ENCODE measurements at places on chromosomes 16 and 17.

DNA sequence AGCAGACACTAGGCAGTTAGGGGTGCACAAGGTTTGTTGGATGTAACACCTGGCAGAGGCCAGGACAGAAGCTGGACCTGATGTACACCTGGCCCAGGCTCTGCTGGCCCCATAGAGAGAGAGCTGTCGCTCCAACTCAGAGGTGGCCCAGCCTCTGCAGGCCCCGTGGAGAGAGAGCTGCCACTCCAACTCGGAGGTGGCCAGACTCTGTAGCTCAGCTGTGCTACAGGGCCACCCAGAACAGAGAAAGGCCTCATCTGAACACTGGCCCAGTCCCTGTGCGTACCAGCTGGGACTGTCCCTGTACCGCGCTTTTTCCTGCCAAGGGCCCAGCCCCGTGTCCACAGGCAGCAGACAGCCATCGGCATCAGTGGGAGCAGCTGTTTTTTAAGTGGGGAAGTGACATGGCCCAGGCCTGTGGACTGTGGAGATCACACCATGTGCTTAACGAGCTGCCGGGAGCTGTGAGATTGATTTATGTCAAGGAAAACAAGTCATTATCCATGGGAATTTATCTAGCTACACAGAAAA, 176.4 kb upstream of the CHMP6 start:
- no peak for DNase-seq

DNA sequence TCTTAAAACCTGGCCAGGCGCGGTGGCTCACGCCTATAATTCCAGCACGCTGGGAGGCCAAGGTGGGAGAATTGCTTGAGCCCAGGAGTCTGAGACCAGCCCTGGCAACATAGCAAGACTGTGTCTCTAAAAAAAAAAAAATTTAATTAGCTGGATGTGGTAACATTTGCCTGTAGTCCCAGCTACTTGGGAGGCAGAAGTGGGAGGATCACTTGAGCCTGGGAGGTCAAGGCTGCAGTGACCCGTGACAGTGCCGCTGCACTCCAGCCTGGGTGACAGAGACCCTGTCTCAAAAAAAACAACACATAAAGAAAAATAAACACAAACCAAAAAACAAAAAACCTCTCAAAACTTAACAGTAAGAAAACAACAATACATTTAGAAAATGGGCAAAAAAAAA, 106.3 kb downstream of the SMG6 start:
- DNase-seq: no peak

DNA sequence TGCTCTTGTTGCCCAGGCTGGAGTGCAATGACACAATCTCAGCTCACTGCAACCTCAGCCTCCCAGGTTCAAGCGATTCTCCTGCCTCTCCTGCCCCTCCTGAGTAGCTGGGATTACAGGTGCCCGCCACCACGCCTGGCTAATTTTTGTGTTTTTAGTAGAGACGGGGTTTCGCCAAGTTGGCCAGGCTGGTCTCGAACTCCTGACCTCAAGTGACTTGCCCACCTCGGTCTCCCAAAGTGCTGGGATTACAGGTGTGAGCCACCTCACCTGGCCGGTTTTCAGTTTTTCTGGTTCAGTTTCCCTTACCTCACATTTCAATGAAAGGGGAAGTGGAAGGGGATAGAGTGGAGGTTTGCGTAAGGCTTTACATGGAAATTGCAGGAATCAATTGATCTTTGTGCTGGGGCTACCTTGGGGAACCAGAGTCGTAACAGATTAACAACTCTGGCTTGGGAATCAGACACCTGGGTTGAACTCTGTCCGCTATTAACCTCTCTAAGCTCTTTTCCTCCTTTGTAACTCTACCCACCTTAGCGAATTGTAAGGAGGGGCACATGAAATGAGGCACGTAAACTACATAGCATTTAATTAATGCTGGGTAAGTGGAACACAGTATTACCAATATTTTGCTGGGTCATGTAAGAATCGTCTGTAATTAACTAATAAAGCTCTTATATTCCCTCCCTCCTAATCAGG, 3.2 kb downstream of the MPV17L start:
- no peak for DNase-seq

- DNase-seq: no peak
Observed at GRCh38 chr17:32697728-32698625, 178.9 kb downstream of the MYO1D start.

DNA sequence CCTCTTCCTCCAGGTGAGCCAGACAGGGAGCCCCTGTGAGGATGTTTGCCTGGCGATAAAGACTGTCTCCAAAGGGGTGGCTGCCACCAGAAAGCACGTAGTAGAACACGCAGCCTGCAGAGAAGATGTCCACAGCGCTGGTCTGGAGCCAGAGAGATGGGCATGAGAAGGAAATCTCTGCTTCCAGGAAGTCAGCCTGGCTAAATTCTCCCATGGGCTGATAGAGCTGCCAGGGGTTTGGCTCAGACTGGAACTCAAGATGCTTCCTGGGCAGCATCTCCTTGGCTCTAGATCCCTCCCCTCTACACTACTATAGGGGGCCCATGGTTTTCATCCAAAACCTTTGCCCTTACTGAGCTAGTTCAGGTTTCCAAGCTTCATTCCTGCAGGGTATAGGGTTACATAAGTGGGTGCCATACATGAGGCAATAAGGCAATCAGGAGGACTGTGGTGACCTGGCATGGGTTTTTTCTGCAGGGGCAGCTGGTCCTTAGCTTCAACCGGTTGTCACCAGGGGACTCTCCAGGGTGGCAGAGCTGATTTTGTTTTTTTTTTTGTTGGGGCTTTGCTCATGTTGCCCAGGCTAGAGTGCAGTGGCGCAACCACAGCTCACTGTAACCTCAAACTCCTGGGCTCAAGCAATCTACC, 13.6 kb downstream of the PLK1 start:
- DNase-seq: no peak

DNA sequence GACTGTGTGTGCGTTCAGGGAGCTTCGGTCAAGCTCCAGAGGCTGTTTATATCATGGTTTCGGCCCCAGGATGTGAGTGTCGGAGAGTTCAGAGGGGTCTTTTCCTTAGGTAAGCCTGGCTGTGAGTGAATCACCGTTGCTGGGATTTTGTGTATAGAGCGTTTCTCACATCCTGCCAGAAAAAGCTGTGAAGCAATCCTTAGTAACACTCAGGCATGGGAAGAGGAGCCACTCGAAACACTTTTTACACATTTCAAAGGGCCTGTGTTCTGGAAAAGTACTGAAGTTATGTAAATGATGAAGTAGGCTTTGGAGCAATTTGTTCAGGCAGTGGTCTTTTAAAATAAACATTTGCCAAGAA, 662 bp downstream of the PGS1 start:
- no peak for DNase-seq

DNA sequence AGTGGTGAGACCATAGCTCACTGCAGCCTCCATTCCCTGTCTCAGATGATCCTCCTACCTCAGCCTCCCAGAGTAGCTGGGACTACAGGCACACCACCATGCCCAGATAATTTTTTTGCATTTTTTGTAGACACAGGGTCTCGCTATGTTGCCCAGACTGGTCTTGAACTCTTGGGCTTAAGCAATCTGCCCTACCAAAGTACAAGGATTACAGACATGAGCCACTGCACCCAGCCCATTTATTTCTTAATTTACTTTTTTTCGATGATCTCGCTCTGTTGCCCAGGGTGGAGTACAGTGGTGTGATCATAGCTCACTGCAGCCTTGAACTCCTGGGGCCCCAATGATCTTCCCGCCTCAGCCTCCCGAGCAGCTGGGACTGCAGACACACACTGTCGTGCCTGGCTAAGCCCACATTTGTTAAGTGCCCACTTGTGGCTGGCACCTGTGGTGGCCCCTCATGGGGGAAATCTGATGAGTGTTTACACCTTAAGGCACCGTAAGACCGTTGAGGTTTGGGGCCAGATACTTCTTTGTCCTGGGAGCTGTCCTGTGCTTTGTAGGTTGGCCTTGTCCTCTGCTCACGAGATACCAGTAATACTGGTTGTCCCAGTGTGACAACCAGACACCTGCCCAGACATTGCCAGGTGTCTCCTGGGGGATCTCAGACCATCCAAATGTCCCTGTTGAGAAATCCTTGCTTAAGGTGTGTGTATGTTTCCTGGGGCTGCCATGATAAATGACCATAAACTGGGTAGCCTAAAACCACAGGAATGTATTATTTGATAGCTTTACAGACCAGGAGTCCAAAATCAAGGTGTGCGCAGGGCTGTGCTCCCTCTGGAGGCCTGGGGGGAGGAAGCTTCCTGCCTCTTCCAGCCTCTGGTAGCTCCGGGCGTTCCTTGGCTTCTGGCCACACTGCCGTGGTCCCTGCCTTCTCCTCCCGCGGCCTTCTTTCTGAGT, 141.4 kb upstream of the GSE1 start:
- DNase-seq: no peak

GRCh38 chr16:77165006-77165405, 26.0 kb upstream of the MON1B start:
- DNase-seq: no peak

GRCh38 chr16:57475711-57476339, 10.5 kb downstream of the DOK4 start:
- no peak for DNase-seq

GRCh38 chr17:72425133-72425793, 304.4 kb downstream of the SOX9 start:
- no peak for DNase-seq

DNA sequence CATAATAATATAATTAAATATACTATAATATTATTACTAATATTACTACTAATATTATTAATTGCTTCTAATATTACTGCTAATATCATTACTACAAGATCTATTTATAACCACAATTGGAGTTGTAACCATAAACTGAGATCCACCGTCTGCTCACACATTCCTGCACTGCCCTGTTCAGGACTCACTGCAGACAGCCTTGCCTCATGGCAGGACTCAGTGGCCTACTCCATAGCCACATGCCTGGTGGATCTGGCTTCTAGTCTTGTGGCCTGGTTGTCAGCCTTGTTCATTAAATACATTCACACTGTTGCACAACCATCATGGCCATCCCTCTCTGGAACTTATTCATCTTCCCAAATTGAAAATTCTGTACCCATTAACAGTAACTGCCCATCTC, 48.0 kb downstream of the SRL start:
- DNase-seq: no peak

GRCh38 chr17:70407506-70407905, 238.2 kb downstream of the KCNJ2 start:
- no peak for DNase-seq

DNA sequence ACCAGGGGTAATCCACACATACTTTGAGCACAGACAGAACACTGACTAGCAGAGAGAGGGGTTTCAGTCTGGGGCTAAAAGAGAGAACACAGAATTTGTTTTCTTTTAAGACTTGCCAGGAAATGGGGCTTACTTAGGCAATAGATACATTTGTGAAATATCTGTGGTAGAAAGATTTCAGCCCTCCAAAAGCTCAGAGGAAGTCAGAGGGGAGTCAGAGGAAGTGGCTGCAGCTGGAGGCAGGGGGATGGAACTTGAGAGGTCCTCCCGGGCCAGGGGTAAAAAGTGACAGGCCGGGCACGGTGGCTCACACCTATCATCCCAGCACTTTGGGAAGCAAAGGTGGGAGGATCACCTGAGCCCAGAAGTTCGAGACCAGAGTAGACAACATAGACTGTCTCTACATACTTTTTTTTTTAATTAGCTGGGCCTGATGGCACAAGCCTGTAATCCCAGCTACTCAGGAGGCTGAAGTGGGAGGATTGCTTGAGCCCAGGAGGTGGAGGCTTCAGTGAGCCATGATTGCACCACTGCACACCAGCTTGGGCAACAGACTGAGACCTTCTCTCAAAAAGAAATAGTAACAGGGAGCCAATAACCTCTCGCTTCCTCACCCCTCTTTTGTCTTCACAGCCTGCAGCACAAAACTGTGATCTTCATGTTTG, 49.9 kb downstream of the NLRC5 start:
- DNase-seq: no peak

- no peak for DNase-seq
Observed at GRCh38 chr17:77256710-77257109, 115.9 kb downstream of the SEC14L1 start.

- no peak for DNase-seq
Observed at GRCh38 chr17:59331929-59332748, 684 bp downstream of the YPEL2 start.

- DNase-seq: no peak
Observed at GRCh38 chr16:15610369-15610871, 32.5 kb downstream of the MARF1 start.

DNA sequence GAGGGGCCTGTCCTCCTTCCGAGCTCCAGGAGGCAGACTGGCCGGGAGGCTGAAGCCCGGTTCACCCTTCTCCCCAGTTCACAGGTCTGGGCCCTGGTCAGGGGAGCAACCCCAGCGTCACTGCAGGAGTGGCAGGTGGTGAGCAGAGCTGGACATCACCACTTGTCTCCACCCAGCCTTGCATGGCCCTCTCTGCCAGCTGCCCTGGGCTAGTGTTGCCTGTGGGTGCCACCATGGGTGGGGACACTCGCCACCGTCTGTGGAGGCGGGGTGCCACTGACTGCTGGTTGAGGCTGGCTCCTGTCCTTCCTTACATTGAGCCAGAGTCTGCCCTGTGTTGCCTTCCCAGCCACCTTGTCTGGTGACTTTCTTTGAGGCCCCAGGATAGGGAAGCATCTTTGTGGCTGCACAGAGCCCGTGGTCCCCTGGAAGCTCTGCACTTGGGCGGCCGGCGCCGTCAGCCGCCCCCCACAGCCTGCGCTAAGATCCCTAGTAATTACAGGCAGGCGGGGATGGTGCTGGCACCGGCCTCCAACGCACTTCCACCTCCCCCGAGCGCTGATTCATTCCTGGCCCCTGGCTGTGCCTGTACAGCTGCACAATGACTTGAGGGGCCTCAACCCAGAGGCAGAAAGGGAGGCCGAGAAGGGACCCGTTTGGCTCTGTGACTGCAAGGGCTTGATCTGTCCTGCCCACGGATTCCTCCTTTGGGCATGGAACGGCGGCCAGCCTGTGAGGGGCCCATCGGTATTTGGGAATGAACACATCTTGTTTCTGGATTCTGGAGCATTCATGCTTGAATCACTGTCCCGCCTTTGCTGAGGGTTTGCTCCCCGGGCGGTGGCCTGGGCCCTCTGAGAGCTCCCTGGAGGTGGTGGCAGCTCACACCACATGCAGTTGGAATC, 5.2 kb downstream of the BAIAP2 start:
- no peak for DNase-seq

GRCh38 chr17:63476854-63477479, at the start of gene ACE:
Gene ACE, plus strand, starts transcription at chr17:63477061. Its CDS starts 34 bp downstream, at chr17:63477095.
- DNase-seq: no peak

DNA sequence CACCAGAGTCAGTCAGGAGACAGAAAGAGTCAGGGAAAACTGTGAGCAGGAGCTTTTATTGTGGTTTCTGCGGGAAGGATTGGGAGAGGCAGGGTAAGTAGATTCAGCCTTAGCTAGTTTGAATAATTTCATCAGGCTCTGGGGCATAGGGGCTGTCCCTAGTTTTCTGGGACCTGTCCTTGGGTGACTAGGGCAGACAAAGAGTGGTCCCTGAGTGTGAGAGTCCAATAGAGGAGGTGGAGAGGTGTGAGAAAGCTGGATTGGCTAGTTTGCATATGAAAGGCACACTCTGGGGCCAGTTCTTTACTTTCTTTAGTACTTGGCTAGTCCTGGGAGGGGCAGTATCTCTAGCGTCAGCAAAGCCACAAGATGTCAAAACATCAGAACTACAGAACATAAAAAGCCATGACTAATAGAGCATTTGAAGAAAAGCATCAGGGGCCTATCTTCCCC, 255.6 kb downstream of the HS3ST3A1 start:
- no peak for DNase-seq

- no peak for DNase-seq
Observed at GRCh38 chr17:76547183-76547641, 7.4 kb downstream of the PRCD start.

GRCh38 chr17:80936218-80936617, 55.4 kb upstream of the CHMP6 start:
- no peak for DNase-seq

GRCh38 chr17:49730785-49731434, 23.1 kb upstream of the SLC35B1 start:
- DNase-seq: no peak
